ENCODE measurements at places on chromosomes 12 and 14.

DNA sequence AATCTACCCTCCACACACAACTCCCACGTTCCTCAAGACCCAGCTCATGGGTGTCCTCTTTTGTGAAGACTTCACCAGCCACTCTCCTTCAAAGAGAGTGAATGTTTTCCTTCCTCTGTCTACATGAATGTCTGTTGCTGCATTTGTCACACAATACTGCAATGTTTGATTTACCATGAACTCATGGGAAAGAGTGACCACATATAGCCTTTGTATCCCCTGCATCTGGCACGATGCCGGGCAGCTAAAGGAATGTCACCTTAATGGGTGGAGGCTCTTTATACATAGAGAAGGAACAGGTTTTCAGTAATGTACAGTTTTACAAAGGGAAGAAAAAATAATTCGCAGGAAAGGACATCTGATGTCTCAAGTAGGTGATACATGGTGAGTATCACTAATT, 12.1 kb upstream of the BCDIN3D start:
- no peak for DNase-seq

GRCh38 chr12:56591126-56591525, 39.0 kb downstream of the BAZ2A start:
- DNase-seq = no peak

DNA sequence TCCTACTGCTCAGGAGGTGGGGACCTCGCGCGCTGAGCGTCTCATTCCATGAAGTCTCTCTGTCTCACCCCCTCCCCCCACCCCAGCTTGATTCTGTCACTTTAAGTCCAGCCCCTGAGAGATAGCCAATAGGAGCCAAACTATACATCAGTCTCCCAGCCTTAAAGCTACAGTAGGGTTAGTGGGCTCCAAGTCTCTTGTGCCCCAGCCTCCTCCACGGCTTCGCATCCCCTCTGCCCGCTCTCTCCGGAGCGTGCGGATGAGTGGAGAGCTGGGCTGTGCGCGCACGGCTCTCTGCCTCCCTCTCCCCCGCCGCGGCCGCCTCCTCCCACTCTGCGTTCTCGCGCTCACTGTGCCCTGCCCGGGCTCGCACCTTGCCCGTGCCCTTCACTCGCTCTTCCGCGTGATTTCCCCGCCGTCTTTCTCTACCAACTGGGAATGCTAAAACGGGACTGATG, at the start of gene ESRRB:
Gene ESRRB, plus strand, starts transcription at position 191 of the 458 bp plus-strand sequence. Its CDS starts 265 bp downstream, at position 456.
- no peak for DNase-seq

DNA sequence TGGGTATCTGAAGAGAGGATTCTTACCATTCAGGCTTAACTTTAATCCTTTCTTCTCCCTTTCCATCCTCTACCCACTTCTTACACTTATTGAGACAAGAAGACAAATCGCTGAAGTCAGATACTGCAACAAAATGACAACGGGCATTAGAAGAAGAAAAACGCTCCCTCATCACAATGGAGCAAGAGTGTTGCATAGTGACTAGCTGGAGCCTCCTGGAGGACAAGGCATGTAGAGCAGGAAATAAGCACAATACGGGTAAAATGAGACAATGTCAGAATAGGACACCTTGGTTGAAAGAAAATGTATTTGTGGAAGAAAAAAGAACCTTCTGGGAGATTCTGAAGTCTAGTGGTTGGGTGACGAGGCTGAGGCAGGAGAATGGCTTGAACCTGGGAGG, 501.0 kb downstream of the RERGL start:
- no peak for DNase-seq

DNA sequence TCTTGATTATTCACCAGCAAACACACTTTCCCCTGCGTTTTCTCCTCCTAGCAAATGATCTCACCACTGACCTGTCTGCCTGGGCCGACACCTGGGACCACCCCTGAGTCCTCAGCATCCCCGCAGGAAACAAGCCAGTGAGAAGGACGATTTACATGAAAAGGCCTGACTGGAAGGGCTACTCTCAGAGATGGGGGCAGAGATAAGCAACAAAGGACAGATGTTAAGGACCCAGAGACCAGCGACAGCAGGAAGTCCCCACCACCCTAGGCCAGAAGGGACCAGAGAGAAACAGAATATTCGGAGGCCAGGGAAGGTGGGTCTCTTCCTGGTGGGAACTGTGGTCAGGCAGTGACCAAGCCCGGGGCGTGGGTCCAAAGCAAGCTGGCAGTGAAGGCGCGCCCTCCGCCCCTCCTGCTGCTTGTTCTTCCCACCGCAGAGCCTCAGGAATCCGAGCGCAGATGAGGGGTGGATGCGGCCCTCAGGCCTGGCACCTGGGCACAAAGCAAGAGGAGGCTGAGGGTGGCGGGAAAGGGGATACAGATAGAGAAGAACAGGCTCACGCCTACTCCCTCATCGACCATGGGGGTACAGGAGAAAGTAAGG, 55.8 kb downstream of the STX2 start:
- DNase-seq = no peak

- no peak for DNase-seq
Observed at GRCh38 chr12:125434936-125435443, 369.8 kb downstream of the AACS start.

- no peak for DNase-seq
Observed at GRCh38 chr14:23865502-23865901, 88.1 kb upstream of the DHRS4 start.

DNA sequence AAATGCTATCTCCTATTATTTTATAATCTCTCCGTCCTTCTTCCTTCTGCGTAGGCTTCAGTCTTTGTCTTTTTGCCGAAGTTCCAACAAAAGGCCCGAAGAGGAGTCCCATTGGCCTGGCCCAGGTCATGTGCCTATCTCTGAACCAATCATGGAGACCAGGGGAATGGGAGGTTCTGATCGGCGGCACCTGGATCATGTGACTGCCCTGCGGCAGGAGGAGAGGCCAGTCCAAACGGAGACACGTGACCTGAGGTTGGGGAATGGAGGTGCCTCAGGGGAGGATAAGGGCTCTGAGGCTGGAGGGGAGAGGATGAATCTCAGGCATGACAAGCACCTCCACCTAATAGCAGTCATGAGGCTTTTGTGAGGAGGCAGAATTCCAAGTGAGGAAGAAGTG, 86.0 kb downstream of the AACS start:
- DNase-seq = no peak
